ENCODE measurements at places on chromosomes 5 and 9.

- no peak for ATAC-seq
Observed at GRCh38 chr9:32618261-32618660, 17.2 kb downstream of the TAF1L start.

DNA sequence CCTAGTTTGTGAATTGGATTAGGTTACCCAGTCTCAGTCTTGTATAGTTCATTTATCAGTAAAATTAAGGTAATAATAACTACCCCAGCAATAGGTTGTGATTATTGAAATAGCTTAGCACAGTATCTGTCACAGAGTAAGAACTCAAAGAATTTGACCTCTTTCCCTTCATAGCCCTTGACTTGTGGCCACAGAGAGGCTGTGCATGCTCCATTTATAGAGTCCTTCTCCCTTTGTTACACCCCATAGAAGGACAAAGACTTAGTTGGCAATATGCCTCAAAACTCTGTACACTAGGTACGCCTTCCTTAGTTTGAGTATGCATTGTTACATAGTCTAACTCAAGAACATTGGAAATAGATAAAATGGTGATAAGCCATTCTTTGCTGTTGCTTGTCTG is 257.2 kb downstream of the KCTD16 start:
- no peak for ATAC-seq

DNA sequence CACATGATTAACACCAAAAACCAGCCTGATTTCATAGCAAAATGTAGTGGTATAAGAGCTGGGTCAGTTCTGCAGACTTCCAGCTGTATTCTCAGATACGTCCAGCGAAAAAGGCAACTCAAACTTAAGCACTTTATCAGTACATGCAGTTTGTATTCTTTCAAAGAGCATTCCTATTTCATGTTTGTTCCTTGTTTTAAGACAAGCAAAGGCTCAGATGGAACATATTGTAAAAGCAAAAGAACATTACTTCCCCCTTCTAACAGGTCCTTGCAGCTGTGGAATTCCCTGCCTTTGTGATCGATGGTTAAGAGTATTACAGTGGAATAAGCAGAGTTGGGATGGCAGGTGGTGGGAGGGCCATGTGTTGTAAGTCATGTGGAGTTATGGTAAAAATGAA is 86.3 kb upstream of the GRHPR start:
- no peak for ATAC-seq

DNA sequence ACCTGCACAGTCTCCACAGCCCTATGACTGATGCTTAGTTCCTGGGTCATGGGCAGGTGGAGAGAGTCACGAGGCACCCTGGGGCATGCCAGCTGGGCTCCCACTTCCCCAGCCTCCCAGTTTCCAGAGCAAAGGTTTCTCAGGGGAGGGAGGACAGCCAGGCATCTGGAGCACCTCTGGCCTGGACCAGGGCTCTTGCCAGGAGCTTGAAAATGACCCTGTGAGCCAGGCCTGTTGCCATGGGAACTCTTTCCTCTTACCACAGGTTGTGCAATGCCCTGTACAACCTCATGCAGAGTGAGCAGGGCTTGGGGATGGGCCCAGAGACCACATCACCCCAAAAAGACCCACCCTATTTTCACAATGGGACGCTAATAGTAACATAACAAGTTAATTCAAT is 113.1 kb downstream of the PSD2 start:
- ATAC-seq: no peak

Measured in activated T-helper 17 cell treated with anti-CD3 and anti-CD28 coated beads, Interleukin-2, amount 50 U/mL, for 72 hours (primary cell).